Fibroblast of villous mesenchyme (primary cell): ENCODE measurements at places on chromosomes 6 and 20. TPM values are rescaled to one million over a fixed set of nuclear protein-coding genes. Genes with fewer than 3 reads are reported as not detected.

- DNase-seq = no peak
These were observed 49.9 kb downstream of the IPCEF1 start for GRCh38 chr6:154306696-154307095.

GRCh38 chr6:52389626-52390360 is 27.8 kb downstream of the PAQR8 start:
- peak; percentile 51 for DNase-seq

GABRR1 gene
- total RNA-seq = not detected in 2 replicates

- no peak for DNase-seq
These were observed 143.6 kb downstream of the MRPL14 start for GRCh38 chr6:43983632-43984031.

- no peak for DNase-seq
These were observed 99.2 kb downstream of the SLC22A3 start for GRCh38 chr6:160447350-160447749.

ADTRP gene
- 1.3 TPM in 2 replicates for total RNA-seq

DNA sequence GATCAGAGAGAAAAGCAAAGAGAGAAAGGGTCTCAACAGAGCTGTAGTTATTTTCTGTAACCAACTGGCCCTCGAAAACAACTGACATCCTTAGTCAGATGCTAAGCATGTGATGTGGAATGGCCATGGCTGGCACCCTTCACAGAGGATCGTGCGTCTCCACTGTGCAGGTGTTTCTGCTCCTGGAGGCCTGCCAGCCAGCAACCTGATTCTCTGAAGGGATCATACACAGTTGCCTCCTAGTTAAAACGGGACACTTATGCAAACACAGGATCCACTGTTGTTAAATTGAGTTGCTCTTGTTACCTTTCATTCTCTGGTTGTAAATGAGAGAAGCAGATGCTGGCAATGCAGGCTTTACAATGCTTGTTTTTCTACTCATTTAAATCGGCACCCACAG is 148.5 kb downstream of the HDGFL1 start:
- no peak for DNase-seq

DNA sequence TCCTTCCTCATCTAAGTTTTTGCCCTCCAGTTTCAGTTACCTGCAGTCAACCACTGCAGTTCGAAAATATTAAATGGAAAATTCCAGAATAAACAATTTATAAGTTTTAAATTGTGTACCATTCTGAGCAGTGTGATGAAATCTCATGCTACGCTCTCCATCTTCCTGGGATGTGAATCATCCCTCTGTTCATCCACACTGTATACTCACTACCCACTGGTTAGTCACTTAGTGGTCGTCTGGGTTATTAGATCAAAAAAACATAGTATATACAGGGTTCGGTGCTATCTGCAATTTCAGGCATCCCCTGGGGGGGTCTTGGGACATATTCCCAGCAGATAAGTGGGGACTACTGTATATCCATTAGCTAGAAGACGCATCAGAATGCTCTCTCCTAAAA is 151.9 kb upstream of the SLC22A16 start:
- peak; percentile 45 for DNase-seq

- DNase-seq = no peak
These were observed 92.6 kb downstream of the CDC5L start for GRCh38 chr6:44480097-44480541.

GRCh38 chr6:3541006-3541585 is 84.2 kb upstream of the SLC22A23 start:
- DNase-seq = no peak

DNA sequence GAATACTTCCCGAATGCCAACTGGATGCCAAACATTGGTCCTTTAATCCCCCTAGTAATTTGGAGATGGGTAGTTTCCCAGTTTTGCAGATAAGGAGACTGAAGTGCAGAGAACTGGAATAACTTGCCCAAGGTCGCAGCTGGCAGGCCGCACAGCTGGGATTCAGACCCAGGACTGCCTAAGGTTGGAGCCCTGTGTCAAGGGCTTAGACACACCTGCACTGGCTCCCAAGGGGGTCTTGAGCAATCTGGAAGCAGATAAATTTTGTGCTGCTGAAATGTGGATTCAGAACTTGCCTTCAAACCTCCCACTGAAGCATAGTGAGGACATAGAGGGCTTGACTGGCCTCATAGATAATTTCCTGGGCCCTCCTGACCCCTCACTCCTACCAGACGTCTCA is 30.5 kb downstream of the FOXP4 start:
- DNase-seq = peak; percentile 20

DOK5 gene
- under 0.01 and 1.3 TPM in 2 replicates for total RNA-seq

DNA sequence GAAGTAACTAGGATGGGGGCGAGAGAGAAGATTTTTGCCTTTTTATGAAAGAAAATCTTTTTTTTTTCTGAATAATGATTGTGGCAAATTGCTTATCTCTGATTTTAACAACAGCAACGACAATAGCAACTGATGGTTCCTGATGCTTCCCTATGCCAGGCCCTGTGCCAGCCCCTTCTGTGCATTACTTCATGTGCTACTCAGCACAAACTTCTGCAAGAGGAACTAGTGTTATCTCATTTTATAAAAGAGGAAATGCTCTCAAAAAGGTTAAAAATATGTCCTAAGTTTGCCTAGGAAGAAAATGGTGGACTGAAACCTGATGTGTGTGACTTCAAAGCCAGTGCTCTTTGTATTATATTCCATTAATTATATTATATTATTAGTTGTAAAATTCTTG is 74.0 kb upstream of the RALGAPA2 start:
- no peak for DNase-seq

GRCh38 chr6:32847795-32848194 is 3.9 kb upstream of the PSMB8 start:
- no peak for DNase-seq

RUNX2 gene
- total RNA-seq = 8.6 and 9.7 TPM in 2 replicates

DNA sequence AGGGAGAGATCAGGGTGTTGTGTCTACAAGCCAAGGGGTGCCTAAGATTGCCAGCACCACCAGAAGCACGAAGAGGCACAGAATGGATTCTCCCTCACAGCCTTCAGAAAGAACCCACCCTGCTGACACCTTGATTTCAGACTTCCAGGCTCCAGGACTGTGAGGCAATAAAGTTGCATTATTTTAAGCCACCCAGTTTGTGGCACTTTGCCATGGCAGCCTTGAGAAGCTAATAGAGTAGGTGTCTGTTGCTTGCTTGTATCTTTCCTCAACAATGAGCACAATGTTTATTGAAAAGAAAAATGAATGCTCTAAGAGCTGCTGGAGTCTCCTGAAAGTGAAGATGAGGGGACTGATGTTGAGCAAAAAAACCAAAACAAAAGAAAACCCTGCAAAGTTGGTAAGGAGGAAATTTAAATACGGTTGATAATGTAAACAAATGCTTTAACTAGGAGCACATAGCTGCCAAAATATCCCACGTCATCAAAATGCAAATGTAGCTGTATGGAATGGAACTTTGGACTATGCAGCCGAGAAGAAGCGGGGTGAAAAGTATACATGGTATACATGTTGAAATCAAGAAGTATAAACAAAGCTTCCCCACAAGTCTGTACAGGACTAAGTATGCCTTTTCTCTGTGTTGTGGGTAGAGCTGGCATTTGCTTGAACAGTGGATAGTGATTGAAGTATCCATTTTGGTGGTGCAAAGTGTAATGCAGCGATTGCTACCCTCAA is 8.0 kb downstream of the IL20RA start:
- DNase-seq = no peak

GRCh38 chr6:147709396-147710272 is 201.1 kb downstream of the SAMD5 start:
- DNase-seq = no peak

- DNase-seq = no peak
These were observed 372.2 kb downstream of the NRN1 start for GRCh38 chr6:5634525-5634924.

TBXT gene
- not detected in 2 replicates for total RNA-seq

SLC32A1 gene
- not detected in 2 replicates for total RNA-seq

GRCh38 chr6:157064502-157064901 is 258.8 kb downstream of the TMEM242 start:
- DNase-seq = no peak

SNRPB2 gene
- total RNA-seq = 43.8 and 51.4 TPM in 2 replicates

DNA sequence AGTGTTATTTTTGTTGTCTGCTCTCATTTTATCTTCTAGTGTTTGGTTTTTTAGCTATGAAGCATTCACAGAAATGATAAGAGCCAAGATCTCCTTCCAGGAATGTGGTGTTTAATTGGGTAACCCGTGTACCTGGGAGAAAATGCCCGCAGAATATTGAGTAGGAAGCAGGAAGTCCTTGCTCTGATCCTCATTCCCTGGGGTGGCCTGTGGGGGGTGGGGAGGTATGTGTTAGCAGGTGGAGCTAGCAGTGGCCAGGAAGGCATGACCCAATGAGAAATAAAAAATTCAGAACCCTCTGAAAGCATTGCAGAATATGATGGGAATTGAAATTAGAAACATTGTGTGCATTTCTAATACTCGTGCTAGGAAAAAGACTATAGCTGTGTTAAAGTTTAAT is 100.8 kb downstream of the DTD1 start:
- DNase-seq = no peak

DNA sequence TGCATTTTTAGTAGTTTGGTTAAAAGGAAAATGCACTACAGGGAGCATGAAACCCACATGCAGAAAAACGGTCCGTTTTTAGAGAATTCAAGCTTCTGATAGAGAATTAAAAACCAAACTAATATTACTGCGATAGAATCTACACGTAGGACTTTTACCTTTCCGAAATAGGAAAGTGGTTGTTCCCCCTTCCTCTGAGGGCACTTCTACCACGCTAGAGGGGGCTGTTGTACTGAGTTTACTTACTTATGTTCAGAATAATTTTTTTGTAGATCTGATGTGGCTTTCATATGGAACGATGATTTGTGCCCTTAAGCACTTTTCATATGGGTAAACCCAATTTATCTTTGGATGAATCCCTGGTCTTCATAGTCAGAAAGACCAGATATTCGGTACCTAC is 264.3 kb upstream of the PLN start:
- DNase-seq = peak; percentile 72

GCNT2 gene
- total RNA-seq = under 0.01 TPM in 2 replicates

DNA sequence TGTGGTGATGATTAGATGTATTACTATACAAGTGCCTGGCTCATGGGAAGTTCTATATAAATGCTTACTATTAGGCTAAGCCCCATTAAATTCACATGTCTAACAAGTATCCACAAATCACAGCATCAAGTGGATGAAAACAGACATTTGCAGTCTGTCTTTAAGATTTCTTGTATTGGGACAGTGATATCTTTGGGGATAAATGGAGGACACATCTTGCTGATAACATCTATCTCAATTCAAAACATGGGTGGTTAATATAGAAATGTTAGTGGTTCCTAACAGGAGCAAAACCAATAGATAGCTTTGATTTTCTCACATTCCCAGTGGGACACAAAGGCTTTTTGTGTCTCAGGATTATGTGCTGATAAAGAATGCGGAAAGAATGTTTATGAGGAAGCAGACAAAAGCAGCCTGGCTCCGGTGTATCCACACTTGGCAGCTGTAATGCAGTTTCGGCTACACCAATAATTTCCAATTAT is 29.3 kb downstream of the PTPRK start:
- no peak for DNase-seq

OR2B6 gene
- not detected in 2 replicates for total RNA-seq

DNA sequence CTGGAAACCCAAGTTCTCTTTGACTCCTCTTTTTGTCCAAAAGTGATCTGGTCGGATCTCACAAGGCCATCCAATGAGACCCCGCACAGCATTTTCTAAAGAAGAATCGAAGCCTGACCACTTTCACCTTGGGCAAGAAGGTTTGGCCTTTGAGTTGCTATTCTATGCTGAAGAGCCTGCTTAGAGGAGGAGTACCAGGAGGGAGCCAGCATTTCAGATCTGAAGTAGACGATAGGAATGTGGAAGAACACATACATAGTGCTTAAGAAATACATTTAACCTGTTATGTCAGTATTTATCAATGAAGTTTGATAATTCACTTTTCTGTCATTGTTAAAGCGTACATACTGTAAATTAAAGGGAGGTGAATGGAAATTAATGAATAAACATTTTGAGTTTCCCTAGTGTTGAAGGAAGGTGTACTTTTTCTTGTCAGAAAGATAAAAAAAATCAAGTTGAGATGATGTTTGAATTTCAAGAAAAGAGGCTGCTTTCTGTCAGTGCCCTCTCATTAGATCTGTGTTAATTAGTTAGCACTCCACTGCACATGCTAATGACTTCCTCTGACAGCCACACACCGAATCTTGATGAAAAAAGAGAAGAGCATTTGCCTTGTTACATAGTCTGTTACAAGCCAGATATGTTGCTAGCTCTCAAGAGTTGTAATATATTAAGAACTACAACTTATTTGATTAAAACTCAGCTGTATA is 10.9 kb upstream of the TDRD6 start:
- no peak for DNase-seq

DNA sequence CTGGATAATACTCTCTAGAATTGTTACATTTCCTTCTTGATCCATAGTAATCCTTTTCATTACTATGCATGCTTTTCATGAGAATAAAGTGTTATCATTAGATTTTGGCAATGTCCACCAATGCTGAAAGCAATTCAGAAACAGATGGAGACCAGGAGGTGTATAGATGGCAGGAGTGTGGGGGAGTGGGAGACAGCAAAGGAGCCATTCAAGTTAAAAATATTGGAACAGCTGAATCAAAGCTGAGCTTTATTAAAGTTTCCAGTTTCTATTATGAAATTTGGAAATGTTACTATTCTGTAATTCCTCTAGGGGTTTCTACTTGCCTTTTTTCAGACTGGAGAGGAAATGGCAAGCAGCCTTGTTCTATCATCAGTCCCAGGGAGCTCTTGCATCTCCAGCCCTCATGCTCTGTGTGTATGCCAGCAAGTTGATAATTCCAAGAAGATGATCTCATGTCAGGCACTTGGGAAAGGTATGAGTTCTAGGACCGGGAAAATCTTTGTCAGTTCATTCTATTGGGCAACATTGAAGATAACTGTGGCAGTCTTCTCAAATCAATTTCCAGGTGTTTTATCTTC is 228.0 kb downstream of the CD109 start:
- peak; percentile 38 for DNase-seq

GRCh38 chr6:105301072-105301503 is 101.8 kb downstream of the PREP start:
- DNase-seq = peak; percentile 44

DNA sequence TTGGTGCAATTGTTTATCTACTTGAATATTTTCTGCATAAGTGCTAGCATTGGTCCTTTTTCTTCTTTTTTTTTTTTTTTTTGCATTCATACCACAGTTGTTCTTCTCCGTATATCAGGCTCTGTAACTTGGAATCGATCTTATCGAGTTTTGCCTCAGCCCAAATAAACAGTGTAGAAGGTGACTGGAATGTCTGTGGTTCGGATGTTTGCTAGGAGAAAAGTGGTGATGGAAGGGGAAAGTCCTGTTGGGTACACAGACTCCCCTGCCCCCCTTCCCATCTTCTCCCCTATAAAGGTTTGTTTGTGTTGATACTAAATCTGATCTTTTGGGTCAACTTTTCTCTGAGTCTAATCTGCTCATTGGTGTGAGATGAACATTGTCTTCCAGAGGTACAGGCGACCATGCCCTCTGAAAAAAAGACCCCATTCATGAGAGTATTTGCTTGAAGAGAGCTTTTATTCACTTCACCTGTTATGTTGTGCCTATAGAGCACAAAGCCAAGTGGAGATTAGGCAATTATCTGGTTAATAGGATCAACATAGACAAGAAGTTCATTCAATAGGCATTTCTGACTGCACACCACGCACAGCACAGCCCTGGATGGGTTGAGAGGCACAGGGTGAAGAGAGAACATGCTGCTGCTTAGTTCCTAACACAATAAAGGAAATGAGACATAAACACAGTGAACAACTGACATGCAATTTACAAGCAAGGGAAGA is 620.0 kb downstream of the PKHD1 start:
- DNase-seq = no peak
